Activated CD4-positive, alpha-beta T cell treated with anti-CD3 and anti-CD28 coated beads, Interleukin-10, Interleukin-2, amounts not matched to agents 100 ng/mL and 50 ng/mL, durations not matched to agents 16 hours and 8 hours (primary cell): ENCODE measurements at places on chromosomes 4 and X.
A peak's percentile ranks its signal among the peaks of the same experiment; 100 is the strongest.

DNA sequence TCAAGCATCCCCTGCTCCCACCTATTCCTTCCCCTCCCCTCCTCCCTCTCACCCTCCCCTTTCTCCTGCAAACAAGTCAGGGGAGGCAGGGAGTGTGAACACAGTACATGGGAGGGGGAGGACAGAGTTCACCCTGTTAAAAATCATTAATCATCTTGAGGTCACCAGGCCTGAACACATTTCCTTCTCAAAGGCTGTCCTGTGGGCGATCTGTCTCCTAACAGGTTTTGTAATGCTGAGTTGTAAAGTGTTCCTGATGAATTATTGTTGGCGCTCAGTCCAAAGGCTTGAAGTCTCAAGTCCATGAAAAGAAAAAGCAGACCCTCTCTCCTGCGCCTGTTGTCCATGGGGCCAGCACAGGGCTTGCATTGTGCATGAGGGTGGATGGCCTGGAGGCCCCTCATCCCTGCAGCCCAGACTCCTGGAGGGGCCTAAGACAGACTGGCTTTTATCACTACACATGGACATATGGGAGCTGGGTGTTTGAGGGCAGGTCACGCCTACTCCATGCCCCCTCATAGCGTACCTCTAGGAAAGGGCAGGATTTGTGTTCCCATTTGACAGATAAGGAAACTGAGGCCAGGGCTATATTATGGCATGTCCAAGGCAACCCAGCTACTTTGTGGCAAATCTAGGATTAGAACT, 189.1 kb downstream of the RAB28 start:
- no peak for DNase-seq

DNA sequence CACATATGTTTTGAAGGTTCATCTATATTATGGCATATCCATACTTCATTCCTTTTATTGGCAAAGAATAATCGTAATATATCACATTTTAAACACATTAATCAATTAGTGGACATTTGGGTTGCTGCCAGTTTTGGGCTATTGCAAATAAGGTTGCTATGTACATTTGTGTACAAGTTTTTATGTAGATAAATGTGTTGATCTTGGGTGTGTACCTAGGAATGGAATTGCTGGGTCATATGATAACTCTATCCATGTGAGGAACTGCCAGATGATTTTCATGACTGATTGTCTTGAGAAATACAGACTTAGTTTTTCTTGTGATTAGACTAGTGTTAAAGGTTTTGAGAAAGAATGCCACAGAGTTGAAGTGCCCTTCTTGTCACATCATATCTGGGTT, 99.2 kb upstream of the RAB40AL start:
- no peak for DNase-seq

DNA sequence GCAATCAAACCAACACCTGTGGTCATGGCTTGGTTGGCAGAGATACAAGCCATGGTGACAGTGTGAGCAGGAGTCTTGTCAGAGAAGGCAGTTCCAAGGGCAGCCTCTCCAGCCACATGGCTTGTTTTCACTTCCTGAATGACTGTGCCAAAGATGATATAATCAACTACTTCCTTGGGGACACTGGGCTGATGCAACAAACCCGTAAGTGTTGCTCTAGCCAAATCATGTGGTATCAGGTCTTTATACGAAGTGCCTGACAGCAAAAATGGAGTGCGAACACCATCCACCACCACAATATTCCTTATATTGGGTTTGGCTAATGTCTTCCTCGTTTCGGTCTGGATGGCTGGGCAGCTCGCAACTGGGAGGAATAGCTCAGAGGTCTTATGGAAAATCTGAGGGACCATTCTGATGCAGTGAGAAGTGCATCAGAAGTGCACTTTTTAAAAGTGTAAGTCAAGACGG, 922.0 kb downstream of the NLGN4X start:
- DNase-seq, result peak; percentile 4

GRCh38 chr4:68373513-68373912, 23.6 kb upstream of the YTHDC1 start:
- peak; percentile 78 for DNase-seq

- DNase-seq, result no peak
These were observed 175.7 kb upstream of the BCOR start for GRCh38 chrX:40273356-40274050.
